ENCODE measurements at places on chromosomes 13 and 19. TPM values are rescaled to one million over a fixed set of nuclear protein-coding genes. Genes with fewer than 3 reads are reported as not detected.

DNA sequence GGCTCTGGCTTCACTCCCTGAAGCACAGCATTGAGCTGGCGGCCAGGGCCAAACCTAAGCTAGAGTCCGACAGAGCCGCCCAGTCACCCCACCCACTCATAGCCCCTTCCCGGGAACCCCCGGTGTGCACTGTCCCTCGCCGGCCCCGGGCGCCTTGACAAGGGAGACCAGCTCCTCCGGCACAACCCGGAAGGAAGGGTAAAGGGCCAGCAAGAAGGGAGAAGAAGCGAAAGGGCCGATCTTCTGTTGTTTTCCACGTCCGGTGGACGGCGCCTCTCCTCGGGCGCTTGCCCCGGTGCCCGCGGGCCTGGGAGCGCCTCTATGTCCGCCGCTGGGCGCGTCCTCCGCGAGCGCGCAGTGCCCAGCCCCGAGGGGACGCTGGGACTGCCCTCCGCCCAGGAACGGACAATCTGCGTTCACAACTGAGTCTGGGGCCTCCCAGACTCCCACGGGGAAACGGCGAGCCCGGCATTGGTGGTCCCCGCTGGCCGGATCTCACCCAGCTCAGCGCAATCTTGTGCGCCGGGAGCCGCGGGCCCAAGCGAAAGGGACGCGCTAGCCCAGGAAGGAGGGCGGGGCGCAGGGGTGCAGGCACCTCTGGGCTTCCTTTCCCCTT is 172.5 kb upstream of the MIR17HG start:
- no peaks in the 10 kb centered on the region for H3K36me3 ChIP-seq
- H3K4me3 ChIP-seq: no peak overlapping the region
- H3K27me3 ChIP-seq: no peaks in the 10 kb centered on the region
- H3K4me1 ChIP-seq: peaks cover 8% of the 10 kb centered on the region
- DNase-seq: peak; percentile 15
- H3K27ac ChIP-seq: no peak overlapping the region

The KLK10 gene
- not detected for total RNA-seq

DNA sequence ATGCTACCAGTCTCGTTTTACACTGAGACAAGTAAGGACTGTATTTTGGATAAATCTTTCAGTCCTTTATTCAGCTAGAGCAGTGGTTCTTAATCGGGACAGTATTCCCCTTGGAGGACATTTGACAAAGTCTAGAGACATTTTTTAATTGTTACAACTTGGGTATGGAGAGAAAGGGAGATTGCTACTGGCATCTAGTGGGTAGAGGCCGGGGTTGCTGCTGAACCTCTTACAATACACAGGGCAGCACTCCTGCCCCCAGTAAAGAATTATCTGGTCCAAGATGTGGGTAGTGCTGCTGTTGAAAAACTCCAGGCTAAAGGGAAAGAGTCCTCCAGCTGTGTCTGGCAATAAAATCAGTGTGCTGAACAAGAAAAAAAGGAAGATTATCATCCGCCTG is 334.8 kb downstream of the SLC7A1 start:
- no peak overlapping the region for H3K27ac ChIP-seq
- DNase-seq: no peak
- H3K27me3 ChIP-seq: no peaks in the 10 kb centered on the region
- H3K4me3 ChIP-seq: no peak overlapping the region
- no peaks in the 10 kb centered on the region for H3K36me3 ChIP-seq

The NFKBIB gene
- total RNA-seq: 28.3 TPM

GRCh38 chr13:97319113-97319720 is 97.1 kb downstream of the MBNL2 start:
- no peak overlapping the region for H3K4me3 ChIP-seq
- DNase-seq: no peak
- H3K27ac ChIP-seq: no peak overlapping the region
- no peaks in the 10 kb centered on the region for H3K27me3 ChIP-seq
- peaks cover 27% of the 10 kb centered on the region for H3K4me1 ChIP-seq
- H3K36me3 ChIP-seq: no peaks in the 10 kb centered on the region

The LILRA1 gene
- not detected for total RNA-seq

DNA sequence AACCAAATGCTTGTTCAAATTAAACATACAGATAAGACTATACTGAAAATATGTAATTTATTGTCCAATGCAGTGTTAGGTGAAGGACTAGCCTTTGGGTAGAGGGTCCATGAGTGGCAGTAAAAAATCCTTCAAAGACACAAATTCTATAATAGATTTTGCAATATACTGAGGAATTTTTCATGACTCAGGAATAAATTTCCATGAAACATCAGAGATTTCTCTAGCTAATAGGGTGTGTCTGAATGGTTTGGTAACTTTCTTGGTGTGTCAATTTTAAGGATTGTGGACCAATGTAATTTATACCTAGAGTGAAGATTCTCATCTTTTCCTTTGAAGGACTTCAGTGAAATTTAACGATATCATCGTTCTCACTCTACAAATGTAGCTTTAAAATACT is 546.7 kb downstream of the SLITRK5 start:
- H3K27me3 ChIP-seq: no peaks in the 10 kb centered on the region
- H3K27ac ChIP-seq: no peak overlapping the region
- DNase-seq: no peak
- H3K4me1 ChIP-seq: no peaks in the 10 kb centered on the region

The FFAR3 gene
- not detected for total RNA-seq

The FFAR2 gene
- not detected for total RNA-seq

The MISP gene
- total RNA-seq: 0.99 TPM

GRCh38 chr19:41442473-41443355 is at the start of gene ERICH4:
Gene ERICH4 (plus strand): TSS chr19:41443156. CDS start chr19:41443170, 14 bp downstream.
- H3K36me3 ChIP-seq: no peaks in the 10 kb centered on the region
- H3K4me1 ChIP-seq: peaks cover 7% of the 10 kb centered on the region
- H3K27ac ChIP-seq: no peak within 1 kb of the TSS
- no peak within 1 kb of the TSS for H3K4me3 ChIP-seq

DNA sequence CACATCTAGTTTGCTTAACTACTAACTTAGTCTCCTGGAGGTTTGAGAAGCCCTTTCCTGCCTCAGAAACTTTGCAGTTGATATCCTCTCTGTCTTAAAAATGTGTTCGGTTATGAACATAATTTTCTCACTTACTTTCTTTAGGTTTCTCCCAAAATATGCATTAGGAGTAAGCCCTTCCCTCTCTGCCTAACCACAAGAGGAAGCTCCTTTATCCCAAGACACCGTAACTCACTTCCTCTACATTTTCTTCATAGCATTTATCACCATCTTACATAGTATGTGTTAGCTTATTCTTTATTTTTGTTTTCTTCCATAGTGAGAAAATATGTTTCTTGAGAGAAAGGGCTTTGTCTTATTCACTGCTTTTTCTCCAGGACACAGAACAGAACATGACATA is 952.5 kb upstream of the ATXN8OS start:
- H3K27ac ChIP-seq: no peak overlapping the region
- H3K36me3 ChIP-seq: no peaks in the 10 kb centered on the region
- H3K4me1 ChIP-seq: no peaks in the 10 kb centered on the region

- no peak overlapping the region for H3K4me3 ChIP-seq
- no peak for DNase-seq
Observed at GRCh38 chr13:108195861-108196260, 19.5 kb downstream of the LIG4 start.

The GRIN3B gene
- 0.26 TPM for total RNA-seq

GRCh38 chr19:40392894-40393517 is 3.0 kb upstream of the HIPK4 start:
- DNase-seq: peak; percentile 25
- no peak overlapping the region for H3K4me3 ChIP-seq
- no peaks in the 10 kb centered on the region for H3K4me1 ChIP-seq
- no peaks in the 10 kb centered on the region for H3K36me3 ChIP-seq

DNA sequence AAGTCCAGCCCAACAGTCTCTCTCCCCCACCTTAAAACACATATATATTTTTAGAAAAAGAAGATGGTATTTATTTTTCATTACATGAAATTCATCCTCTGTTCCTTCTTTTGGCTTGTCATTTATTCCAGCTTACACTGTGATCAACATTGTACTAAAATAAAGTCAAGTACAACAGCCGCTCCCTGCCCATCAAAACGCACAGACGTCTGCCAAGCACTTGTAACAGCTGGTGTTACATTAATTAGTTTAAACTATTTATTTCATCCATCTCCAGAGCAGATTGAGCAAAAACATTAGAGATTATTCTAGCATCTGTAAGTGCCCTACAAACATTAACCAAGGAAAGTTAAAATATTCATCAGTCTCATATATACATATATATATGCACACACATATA is 350.5 kb downstream of the DACH1 start:
- H3K36me3 ChIP-seq: no peaks in the 10 kb centered on the region
- DNase-seq: no peak
- H3K27me3 ChIP-seq: no peaks in the 10 kb centered on the region

The SUPT5H gene
- total RNA-seq: 82.0 TPM
